ENCODE measurements at places on chromosomes 11 and 22. TPM values are rescaled to one million over a fixed set of nuclear protein-coding genes. Genes with fewer than 3 reads are reported as not detected.

OR51I1 gene
- total RNA-seq = not detected

OR2D3 gene
- total RNA-seq = not detected

BANF1 gene
- total RNA-seq = 24.9 TPM

MAJIN gene
- not detected for total RNA-seq

GRCh38 chr11:47099214-47099917 is 77.3 kb downstream of the ARFGAP2 start:
- DNase-seq = no peak
- peaks cover 18% of the 10 kb centered on the region for H3K4me1 ChIP-seq
- no peak overlapping the region for H3K27ac ChIP-seq
- H3K4me3 ChIP-seq = no peak overlapping the region
- H3K27me3 ChIP-seq = no peaks in the 10 kb centered on the region

- H3K4me3 ChIP-seq = no peak overlapping the region
- peaks cover 28% of the 10 kb centered on the region for H3K27me3 ChIP-seq
- DNase-seq = no peak
- H3K27ac ChIP-seq = no peak overlapping the region
- H3K4me1 ChIP-seq = no peaks in the 10 kb centered on the region
- no peaks in the 10 kb centered on the region for H3K36me3 ChIP-seq
Measured at GRCh38 chr11:70186936-70187335, 16.2 kb upstream of the FADD start.

DNA sequence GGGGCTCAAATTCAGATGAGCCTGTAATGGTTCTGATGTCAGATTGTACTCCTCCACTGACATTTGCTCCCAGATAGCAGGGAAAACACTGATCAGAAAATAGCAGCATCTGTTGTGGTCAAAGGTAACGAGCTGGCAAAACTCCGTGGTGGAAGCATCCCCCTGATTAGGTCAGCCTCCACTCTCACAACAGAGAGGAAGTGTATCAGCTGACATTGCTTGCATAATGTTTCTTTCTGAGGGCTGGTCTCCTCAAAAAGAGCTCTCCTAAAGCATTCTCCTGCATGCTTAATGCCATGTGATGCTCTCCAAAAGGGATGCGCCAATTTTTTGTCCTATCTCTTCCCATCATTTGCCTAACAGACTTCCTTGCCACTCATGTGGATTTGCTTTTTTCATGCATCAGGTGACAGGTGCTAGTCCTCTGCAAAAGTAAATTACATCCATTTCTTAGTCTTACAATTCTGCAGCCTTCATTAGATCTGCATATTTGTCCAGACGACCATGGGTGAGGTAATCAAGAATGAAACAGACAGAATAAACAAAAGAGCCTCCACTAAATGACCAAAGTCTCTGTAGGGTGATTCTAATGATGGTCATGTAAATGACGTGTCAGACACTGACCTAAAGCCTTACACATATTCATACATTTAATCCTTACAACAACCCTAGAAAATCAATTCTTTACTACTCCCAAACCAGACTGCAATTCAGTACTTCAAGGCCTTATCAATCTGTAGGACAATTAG is 6.4 kb upstream of the TENM4 start:
- no peaks in the 10 kb centered on the region for H3K4me1 ChIP-seq
- H3K27ac ChIP-seq = no peak overlapping the region

DNA sequence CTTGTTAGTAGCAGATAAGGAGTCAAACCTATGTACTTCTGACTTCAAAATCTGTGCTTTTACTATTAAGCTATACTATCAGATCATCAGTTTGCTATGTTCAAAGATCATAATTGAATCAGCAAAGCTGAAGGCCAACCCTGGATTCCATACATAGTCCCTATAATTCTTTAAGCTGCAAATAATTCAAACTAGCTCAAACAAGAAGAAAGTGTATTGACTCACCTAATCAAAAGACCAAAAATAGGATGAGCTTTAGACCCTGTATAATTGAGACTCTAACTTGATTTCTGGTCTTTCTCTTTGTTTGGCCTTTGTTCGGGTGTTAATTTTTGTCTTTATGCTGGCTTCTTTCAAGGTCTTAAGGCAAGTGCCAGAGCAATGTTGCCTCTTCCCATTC is 213.7 kb downstream of the CWF19L2 start:
- no peaks in the 10 kb centered on the region for H3K4me1 ChIP-seq
- no peak overlapping the region for H3K4me3 ChIP-seq
- DNase-seq = no peak
- H3K27ac ChIP-seq = no peak overlapping the region
- no peaks in the 10 kb centered on the region for H3K36me3 ChIP-seq

Measured in GM23248 (cell line).